ENCODE measurements at places on chromosomes 4 and X.

GRCh38 chr4:27360790-27361267 lies 500.2 kb downstream of the STIM2 start:
- no peak for DNase-seq

DNA sequence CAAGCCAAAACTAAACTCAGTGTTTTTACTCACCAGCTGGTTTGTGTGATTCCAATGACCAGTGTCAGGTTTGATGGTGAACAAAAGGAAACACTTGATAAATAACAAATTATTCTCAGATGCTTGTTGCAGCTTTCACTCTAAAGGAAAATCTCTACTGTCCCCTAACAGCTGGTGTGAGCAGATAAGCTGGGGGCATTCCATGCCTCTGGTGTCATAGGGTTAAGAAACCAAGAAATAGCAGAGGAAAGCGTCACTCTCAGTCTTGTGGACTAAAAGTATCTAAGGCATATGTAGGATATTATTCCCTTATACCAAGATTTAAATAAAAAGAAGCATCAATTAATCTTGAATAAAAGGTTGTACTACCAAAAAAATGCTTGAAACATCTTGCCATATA lies 24.3 kb downstream of the TRPC5 start:
- DNase-seq, result no peak

- no peak for DNase-seq
These were observed 19.3 kb downstream of the ZFX start for GRCh38 chrX:24168807-24169206.

GRCh38 chr4:154622598-154622997 lies 10.1 kb upstream of the FGG start:
- peak; percentile 31 for DNase-seq

GRCh38 chrX:101749436-101749835 lies 89.8 kb upstream of the ARMCX2 start:
- no peak for DNase-seq

GRCh38 chrX:129115935-129116334 lies 407.4 kb downstream of the SMARCA1 start:
- no peak for DNase-seq
